ENCODE measurements at places on chromosomes 5 and 9. TPM values are rescaled to one million over a fixed set of nuclear protein-coding genes. Genes with fewer than 3 reads are reported as not detected.

Gene SPINK1
- total RNA-seq = not detected

DNA sequence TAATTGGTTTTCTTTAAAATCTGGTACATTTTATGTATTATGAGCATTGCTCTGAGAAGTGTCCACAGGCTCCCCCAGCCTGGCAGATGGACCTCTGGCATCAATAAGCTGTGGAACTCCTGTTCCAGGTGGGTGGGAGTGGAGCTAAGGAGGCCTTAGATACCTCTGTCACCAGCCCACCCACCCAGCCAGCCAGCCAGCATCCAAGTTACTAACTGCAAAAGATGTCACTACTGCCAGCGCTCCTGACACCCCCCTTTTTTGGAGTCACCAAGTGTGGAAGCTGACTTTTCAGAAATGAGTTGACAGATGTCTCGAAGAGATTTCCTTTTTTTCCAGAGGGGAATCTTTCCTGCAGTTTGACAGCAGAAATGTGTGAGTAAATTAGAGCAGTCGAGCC lies 111.2 kb downstream of the GALNT10 start:
- no peak for DNase-seq

DNA sequence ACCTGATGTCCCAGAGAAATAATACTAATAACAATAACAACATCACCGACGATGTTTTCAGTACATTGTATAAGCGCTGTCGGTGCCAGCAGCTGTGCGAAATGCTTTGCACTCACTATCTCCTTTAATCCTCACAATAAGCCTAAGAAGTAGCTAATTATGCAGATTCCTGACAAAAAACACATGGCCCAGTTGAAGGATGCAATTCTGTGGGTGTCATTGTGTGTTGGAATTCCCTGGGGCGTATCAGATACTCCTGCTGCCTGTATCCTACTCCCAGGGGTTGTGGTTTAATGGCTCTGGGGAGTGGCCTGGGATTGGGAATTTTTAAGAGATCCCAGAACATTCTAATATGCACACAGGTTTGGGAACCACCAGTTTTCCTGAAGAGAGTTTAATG lies 154.0 kb downstream of the RGS3 start:
- no peak for DNase-seq

Gene ZNF483
- total RNA-seq = 2.4 TPM

DNA sequence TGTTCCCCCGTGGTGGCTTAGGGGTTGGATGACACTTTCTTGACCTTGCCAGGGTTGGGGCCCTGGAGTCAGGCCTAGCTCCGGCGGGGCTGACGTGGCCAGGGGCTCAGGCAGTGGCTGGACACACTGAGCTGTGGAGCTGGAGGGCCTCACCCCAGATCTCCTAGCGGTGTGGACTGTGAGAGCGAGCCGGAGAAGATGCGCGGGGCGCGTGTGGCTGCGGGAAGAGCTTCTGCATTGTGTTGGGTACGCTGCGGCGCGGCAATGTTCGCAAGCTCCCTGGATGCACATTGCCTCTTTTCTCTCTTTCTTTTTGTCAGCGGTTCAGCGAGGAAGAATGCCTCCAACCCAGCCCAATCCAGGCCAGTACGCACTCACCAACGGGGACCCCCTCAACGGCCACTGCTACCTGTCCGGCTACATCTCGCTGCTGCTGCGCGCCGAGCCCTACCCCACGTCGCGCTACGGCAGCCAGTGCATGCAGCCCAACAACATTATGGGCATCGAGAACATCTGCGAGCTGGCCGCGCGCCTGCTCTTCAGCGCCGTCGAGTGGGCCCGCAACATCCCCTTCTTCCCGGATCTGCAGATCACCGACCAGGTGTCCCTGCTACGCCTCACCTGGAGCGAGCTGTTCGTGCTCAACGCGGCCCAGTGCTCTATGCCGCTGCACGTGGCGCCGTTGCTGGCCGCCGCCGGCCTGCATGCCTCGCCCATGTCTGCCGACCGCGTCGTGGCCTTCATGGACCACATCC lies 4.8 kb downstream of the NR2F1 start:
- no peak for DNase-seq

DNA sequence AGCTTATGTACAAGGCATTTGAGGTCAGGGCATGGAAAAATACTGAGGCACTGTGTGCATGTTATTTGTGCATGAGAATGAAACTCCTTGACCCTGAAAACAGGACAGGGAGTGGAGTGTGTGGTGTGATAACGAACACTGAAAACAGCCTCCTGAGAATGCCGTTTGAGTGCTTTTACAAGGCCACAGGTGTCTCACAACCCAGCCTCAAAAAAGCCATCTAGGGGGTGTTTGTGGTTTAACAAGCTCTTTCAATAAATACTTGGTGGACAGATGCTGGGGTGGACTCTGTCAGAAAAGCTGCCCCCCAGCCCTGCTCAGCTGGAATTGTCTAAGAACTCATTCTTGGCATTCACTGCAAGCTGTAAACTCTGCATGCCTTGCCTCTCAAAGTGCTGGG lies 94.0 kb upstream of the SLC25A48 start:
- DNase-seq = no peak

GRCh38 chr9:96129747-96130146 lies 172.2 kb downstream of the HSD17B3 start:
- DNase-seq = no peak

- no peak for DNase-seq
These were observed 129.9 kb downstream of the BAAT start for GRCh38 chr9:101254733-101255433.

Gene UBE2B
- total RNA-seq = 87.0 TPM

DNA sequence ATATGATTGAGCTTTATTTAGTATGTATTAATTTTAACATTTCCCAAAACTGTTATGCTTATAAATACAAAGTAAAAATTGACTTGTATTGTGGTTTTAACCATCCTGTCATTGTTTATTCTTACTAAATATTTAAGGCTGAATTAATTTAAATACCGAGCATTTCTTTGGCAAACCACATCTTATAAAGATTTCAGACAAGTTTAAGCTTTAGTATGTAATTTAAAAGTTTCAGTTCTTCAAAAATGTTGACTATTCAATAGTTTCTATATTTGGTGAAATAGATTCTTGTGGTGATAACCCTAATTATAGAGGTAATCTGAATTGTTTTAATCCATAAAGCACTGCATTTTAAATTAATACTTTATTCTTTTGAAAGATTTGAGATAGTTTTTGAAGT lies 65.5 kb downstream of the CCNH start:
- DNase-seq = no peak

GRCh38 chr9:112130347-112130746 lies 44.8 kb downstream of the SUSD1 start:
- no peak for DNase-seq

Gene ZNF608
- total RNA-seq = 36.3 TPM

DNA sequence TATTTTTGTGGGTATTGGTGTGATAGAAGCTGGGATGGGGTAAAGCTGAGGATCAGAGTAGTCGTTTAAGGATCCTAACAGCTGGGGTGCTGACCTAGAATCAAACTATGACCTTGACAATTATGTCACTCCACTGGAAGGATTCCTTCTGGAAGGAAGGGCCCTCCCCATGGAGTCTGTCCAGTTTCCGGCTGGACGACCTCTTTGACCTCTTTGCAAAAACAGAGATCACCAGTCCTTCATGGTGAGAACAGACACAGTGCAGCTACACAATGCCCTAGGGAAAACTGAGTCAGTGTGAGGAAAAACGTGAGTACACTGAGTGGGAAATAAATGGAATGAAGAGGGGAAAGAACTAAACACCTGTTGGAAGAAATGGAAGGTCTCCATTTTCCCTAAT lies 445.6 kb downstream of the MAT2B start:
- no peak for DNase-seq

DNA sequence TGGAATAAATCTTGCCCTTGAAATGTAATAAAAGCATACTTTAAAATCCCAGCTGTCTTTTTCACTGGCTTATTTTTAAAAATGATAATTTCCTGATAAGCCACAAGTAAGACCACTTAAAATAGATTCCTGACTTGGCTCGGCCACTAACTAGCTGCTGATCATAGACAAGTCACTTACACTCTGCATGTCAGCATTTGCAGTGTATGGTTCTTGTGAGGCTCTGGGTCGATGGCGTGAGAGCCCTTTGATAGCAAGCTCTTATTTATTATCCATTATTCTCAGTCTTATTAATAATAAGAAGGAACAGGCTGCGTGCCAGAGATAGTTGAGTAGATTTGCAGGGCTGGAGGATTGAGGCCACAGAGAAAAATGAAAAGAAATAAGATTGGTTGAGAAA lies 110.7 kb upstream of the IL12B start:
- no peak for DNase-seq

- DNase-seq = no peak
These were observed 142.7 kb upstream of the CD180 start for GRCh38 chr5:67339219-67339767.

DNA sequence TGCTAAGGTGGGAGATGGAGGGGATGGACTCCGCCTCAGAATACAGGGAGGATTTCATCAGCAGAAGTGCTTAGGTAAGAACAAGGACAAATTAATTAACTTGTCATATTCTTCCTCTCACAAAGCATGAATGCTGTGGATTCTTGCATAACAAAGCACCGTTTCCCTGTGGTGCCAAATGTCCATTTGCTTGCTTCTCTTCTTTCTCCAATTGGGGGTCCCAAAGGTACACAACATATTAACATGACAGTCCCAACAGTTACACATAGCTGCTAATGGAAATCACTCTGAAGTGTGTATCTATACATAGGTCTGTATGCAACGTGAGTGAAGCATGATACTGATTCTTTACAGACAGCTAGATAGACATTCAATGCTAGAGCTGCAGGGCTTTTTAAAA lies 146.7 kb upstream of the EFNA5 start:
- no peak for DNase-seq

GRCh38 chr5:152466085-152466745 lies 61.1 kb upstream of the NMUR2 start:
- no peak for DNase-seq

Gene CARD6
- total RNA-seq = 0.53 TPM

- DNase-seq = no peak
These were observed 38.2 kb downstream of the HMHB1 start for GRCh38 chr5:143850050-143850683.

Gene NTNG2
- total RNA-seq = 4.8 TPM

Gene ADAMTS12
- total RNA-seq = 32.9 TPM

DNA sequence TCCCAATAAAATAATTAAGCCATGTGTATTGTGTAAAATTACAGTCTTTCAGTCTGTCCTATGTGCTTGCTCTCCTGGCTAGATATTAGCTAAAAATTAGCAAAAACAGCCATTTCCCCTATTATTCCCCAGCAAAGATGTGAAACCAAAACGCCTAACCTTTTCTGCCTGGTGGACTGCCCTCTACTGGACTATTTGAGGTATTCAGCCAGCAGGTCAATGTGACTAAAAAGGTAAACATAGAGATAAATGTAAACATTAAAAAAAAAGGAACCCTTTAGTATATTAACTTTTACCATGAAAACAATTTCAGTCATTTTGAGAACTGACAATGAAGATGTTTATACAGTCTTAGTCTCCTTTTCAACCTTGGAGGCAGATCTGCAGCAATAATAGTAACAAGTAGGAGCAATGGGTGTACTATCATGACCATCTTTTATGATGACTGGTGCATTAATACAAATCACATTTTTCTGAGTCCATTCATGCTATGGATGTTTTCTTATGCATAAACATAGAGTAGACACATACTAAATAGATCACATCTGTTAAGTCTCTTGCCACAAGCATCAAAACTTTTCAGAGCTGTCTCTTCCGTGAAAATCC lies 10.1 kb downstream of the ATG12 start:
- no peak for DNase-seq

Gene ERP44
- total RNA-seq = 16.6 TPM

Gene GFRA3
- 0.23 TPM for total RNA-seq
